ENCODE measurements at places on chromosomes 13 and 19. TPM values are rescaled to one million over a fixed set of nuclear protein-coding genes. Genes with fewer than 3 reads are reported as not detected.

The BABAM1 gene
- total RNA-seq = 107 TPM

DNA sequence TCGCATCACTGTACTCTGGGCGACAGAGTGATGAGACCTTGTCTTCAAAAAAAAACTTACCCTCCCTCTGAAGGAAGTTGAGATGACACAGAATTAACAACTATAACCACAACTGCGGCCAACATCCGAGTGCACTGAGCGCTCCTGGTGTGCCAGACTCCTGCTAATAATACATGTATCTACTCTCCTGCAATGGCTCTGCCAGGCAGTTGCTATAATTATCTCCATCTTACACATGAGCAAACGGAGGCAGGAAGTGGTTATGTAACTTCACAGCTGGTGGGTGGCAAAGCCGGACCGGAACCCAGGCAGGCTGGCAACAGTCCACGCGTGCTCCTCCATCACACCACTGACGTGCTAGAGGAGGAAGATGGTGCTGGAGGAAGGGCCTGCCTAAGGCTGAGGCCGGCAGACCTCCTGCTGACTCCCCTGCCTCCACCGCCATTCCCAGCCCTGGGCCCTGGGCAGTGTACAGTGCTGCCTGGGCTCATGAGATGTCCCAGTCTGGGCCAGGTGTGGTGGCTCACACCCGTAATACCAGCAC lies 12.6 kb downstream of the XRCC1 start:
- DNase-seq = no peak

The RNF17 gene
- total RNA-seq = not detected

DNA sequence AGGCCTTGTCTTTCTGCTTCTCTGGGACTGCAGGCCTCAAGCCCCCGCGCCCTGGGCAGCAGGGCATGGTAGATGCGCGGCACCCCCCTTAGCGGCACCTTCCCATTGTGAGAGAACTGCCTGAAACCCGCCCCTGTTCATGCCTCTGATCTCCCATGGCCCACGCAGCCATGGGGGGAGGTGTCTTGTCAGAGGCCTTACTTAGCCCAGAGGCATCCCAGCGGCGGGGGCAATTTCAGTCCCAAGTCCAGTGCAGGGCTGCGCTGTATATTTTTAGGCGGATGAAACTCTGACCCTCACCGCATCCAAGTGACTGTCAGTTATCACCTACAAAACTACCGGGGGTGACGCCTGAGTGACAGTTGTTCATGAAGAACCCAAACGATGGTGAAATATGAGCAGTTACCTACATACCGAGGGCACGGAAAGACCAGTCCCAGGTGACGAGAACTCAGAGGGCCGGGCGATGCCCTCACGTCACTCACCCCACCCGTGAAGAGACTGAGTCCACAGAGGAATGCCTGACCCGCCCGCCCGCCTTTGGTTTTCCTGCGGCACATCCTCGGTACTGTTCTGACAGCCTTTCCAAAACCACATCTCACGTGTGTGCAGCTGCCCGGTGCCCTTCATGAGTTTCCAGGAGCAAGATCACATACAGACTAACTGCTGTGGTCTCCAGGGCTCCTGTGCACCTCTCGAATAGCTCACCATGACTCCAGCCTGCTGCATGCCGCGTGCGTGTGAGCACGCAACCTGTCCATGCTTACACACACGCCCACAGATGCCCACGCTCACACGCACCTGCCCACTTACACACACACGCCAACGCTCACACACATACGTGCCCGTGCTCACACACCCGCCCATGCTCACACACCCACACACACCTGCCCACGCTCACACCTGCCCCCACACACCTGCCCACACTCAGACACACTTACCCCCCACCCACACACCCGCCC lies 14.4 kb downstream of the IL17D start:
- no peak for DNase-seq

The LIN37 gene
- 11.4 TPM for total RNA-seq

DNA sequence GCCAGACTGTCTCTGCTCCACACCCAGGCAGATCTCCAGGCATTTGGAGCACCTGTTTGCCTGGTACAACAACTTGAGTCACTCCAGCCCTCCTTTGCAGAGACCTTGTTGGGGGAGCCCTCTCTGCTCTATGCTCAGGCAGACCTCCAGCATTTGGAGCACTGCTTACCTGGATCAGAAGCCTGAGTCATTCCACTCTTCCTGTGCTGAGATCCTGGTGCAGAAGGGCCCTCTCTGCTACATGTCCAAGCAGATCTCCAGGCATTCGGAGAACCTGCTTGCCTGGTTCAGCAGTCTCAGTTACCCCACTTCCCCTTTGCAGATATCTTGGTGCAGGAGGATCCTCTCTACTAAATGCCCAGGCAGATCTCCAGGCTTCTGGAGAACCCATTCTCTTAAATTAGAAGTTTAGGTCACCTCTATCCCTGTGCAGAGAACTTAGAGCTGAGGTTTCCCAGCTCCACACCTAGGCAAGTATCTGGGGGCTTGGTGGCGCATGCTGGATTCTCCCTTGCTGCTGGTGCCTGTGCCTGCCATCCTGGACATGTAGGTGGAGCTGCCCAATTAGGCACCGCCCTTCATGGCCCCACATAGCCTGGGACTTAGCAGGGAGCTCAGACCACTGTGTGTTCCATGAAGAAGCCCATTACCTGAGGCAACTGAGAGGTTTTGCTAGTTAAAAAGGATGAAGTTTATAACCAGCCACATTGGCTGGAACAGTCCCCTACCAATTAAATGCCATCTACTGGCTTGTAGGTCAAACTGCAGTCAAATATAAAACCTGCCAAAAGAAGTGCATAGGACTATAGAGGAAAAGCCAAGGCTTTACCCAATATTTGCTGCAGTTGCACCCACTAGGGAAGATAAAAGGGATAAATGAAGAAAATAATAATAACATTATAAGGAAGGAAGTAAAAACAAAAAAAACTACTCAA lies 97.6 kb upstream of the SLITRK6 start:
- peak; percentile 3 for DNase-seq

DNA sequence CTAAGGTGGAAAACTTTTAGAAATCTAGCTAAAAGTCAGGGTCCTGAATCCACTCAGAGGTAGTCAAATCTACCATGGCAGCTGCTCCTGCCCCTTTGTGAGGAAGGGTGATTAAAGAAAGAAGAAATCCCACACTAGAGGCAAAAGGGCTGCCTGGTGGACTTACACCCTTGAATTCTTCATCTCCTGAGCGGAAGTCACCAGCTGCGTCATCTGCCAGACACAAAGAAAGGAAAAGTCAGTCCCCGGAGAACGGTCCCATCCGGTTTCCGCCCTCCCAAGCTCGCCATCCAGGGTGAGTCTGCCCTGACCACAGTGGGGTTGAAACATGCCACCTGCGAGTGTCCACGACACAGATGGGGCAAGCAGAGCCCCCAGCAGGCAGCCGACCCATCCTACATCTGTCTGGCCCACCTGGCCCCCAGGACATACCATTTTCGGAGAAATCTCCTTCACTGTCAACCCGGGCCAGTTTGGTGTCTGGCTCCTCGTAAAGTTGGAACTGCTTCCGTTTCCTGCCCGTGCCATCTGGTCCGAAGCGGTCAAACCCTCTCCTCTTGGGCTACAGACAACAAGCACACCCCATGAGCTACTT lies 7.7 kb downstream of the AKAP8 start:
- DNase-seq = no peak

- DNase-seq = no peak
Measured at GRCh38 chr13:96744367-96745331, 249.6 kb downstream of the OXGR1 start.

- no peak for DNase-seq
Measured at GRCh38 chr19:1970003-1970805, 29.2 kb downstream of the CSNK1G2 start.

DNA sequence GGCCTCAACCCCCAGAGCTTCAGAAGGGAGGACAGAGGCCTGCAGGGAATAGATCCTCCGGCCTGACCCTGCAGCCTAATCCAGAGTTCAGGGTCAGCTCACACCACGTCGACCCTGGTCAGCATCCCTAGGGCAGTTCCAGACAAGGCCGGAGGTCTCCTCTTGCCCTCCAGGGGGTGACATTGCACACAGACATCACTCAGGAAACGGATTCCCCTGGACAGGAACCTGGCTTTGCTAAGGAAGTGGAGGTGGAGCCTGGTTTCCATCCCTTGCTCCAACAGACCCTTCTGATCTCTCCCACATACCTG lies 969 bp upstream of the CEACAM5 start:
- no peak for DNase-seq

DNA sequence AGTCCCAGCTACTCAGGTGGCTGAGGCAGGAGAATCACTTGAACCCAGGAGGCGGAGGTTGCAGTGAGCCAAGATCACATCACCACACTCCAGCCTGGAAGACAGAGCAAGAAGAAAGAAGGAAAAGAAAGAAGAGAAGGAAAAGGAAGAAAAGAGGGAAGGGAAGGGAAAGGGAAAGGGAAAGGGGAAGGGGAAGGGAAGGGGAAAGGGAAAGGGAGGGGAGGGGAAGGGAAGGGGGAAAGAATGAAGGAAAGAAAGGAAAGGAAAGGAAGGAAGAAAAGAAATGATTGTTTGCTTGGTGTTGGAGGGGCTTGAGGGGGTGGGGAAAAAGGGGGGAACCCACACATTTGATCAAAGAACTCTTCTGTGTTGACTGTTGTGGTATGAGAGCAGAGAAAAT lies 10.0 kb downstream of the PMIS2 start:
- no peak for DNase-seq

The RFPL4AL1 gene
- total RNA-seq = not detected

The UNC13A gene
- total RNA-seq = 0.77 TPM
